ENCODE measurements at places on chromosomes 11 and 22.

DNA sequence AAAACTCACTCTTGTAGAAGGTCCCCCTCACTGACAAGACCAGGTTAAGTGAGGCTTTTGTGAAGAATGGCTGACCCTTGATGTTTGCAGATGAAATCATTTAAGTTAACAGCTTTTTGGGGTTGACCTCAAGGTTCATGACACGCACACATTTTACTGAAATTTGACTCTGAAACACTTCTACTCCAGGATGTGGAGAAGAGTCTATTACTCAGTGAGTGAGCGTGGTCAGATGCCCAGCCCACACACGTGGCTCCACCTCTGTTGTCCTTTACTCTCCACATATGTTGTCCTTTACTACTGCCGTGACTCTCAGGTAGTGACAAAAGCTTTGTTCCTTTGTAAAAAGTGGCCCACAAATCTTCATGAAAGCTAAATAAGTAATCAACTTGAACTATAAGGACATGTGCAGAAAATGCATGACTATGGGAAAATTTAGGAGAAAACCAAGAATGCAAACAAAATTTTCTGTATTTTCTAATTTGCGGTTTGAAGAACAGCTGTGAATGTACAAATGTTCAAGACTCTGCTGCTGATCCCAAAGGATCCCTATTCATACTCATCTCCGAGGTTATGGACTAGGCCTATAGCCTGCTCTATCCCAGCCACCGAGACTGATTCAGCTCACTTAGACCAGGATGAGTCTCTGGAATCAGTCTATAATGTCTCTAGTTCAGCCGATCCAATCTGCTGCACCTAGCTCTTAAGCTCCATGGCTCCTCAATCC lies 22.4 kb downstream of the XRRA1 start:
- no peak for DNase-seq

- no peak for DNase-seq
Observed at GRCh38 chr11:27011560-27012233, 17.8 kb downstream of the FIBIN start.

DNA sequence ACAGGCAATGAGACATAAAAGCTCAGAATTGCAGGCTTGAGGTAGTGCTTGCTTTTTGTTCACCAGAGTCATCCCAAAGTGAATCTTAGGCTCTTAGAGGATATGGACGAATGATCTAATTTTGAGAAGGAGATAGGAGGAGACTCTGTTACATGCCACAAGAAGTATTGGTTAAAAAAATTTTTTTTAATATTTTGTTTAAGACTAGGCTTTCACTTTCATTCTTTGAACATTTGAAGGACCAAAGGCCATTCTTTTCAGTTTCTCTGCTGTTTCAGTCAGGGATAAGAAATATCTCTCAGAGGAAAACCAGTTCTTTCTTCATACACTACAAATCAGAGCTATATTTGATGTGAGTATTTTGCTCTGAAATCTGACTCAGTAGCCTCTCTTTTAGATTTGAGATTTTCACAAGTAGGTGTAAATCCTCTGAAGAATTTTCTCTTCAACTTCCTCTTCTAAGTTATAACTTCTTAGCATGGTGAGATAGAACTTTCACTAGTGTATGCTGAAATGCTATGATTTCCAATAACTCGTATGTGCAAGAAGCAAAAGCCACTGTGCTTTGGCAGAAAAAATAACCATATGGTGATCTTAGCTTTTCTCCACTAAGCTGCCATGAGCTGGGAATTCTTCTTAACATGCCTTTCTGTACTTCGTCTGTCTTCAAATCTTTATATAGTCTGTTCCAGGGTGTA lies 24.1 kb upstream of the FAM181B start:
- no peak for DNase-seq

GRCh38 chr11:68891351-68891948 lies 12.2 kb downstream of the MRPL21 start:
- DNase-seq, result no peak

DNA sequence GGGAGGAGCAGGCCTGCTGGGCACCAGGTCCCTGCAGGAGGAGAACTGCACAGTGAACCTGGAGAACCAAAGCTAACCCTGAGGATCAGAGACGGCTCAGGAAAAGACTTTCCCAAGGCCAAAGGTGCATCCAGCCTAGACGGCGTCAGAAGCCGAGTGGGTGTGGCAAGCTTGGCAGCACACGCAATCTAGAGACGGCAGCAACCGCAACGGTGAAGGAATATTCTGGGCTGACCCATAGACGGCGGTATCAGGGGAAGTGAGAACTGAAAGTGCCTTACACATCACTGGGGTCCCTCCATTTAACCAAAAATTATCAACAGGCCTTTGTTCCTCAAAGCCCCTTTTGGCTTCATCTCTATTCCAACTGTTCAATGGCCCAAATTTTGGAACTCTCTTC lies 26.2 kb downstream of the SPATA19 start:
- no peak for DNase-seq

DNA sequence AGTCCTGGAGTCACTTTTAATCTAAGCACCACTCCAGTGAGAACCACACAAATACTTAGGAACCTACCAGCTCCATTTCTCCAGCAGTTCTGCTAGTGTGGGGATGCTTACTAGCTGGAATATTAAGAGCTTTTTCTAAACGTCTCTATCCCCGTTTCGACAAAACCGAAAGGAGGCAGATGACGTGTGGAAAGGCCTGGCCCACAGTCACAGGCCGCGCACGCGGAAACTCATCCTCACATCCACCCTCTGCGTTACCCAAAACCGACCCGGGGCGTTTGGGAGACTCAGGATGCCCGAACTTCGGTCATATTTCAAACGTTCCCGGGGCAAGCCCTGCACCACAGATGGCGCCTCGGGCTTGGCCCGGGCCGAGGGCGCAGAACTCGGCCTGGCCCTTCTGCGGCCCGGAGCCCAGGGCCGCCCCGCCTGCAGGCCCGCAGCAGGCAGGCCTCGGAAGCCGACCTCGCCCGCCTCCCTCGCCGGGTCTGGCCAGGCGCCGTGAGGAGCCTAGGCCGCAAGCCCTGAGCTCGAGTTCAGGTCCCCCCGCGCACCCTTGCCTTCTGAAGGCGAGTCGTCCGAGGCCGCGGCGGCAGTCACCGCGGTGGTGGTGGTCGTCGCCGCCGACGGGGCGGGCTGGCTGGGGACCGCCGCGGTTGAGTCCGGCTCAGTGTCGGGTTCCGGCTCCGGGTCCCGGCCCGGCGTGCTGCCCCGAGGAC lies 473 bp downstream of the FNBP4 start:
- peak; percentile 73 for DNase-seq

DNA sequence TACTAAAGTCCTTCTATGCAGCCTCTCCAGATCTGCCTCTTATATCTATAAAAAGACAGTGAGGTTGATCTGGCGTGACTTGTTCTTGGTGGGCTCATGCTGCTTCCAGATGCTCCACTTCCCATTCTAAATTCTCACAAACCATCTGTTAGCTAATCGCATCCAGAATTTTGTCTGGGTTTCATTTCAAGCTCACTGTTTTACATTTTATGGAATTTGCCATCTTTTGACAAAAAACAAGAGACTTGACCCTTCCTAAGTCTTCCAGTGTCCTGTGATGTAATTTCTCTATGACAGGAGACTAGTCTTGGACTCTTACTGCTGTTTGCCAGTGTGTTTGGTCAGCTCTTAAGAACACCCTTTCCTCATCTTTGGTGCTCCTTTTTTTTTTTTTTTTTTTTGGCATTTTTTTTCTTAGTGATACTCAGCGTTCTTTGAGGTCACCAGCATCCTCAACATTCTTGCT lies 23.0 kb downstream of the CRKL start:
- no peak for DNase-seq

- no peak for DNase-seq
Observed at GRCh38 chr22:17787241-17787640, 13.0 kb upstream of the BID start.

- no peak for DNase-seq
Observed at GRCh38 chr22:43554694-43555365, 143.0 kb downstream of the MPPED1 start.

GRCh38 chr11:27108809-27109208 lies 68.2 kb downstream of the BBOX1 start:
- no peak for DNase-seq

Measured in ureter (tissue), 1 donor.